H4 (cell line): ENCODE measurements at places on chromosomes 13 and 19. TPM values are rescaled to one million over a fixed set of nuclear protein-coding genes. Genes with fewer than 3 reads are reported as not detected.
A peak's percentile ranks its signal among the peaks of the same experiment; 100 is the strongest.

DNA sequence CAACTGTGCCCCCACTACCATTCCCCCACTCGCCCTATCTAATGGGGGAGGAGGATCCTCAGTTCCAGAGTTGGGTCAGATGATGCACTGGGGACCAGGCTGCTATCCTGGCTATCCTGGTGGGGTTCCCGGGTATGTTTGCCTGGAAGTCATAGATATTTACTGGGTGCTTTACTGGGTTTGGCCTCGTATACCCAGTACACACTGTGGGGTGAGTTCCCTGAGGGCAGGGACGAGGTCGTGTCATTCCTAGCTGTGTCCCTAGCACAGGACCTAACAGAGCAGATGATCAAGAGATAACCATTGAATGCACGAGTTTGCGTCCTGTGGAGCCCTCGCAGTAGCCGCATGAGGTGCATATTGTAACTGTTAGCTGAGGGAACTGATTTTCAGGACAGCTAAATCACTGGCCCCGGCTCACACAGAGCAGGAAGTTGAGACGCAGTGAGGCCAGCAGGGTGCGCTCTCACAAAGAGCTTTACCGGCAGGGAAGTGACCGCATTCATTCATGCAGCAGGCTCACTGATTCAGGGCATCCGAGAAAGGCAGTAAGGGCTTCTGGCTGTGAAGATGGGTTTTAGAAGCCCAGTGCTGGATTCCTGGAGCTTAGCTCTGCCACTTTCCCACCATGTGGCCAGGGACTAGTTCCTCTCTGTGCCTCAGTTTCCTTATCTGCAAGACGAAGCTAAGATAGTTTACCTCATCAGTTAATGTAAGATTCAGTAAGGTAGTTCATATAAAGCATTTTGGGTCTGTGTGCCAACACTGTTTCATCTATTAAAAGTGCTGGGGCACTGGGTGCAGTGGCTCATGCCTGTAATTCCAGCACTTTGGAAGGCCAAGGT lies 6.0 kb downstream of the RUVBL2 start:
- DNase-seq = peak; percentile 61

DNA sequence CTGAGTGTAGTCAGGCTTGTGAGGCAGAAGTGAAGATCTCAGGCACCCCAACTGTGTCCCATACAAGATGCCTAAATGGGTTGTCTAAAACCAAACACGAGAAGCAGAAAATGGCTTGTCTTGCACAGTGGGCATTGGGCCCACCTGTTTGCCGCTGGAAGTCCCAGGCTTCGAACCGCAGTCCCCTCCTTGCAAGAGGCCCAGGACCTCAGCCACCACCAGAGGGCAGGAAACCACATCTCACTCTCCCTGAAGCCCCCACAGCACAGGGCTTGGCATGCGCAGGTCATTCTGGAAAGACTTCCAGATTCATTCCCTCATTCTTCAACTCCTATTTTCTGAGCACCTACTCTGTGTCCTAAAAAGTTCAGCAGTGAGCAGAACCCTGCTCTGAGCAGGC lies 973.7 kb downstream of the UQCRFS1 start:
- no peak for DNase-seq

- DNase-seq = no peak
Observed at GRCh38 chr19:13195678-13196077, 45.5 kb downstream of the IER2 start.

DNA sequence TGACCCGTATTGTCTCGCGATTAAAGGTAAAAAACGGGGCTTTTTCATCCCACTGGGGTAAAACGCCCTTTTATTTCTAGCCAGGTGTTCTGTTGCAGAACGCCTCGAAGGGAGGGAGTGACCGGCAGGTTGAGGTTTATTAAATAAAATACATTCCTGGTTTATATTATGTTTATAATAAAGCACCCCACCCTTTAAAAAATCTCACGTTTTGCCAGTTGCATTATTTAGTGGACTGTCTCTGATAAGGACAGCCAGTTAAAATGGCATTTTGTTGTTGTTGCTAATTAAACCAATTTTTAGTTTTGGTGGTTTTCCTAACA lies 25.1 kb upstream of the ZNF850 start:
- no peak for DNase-seq

DNA sequence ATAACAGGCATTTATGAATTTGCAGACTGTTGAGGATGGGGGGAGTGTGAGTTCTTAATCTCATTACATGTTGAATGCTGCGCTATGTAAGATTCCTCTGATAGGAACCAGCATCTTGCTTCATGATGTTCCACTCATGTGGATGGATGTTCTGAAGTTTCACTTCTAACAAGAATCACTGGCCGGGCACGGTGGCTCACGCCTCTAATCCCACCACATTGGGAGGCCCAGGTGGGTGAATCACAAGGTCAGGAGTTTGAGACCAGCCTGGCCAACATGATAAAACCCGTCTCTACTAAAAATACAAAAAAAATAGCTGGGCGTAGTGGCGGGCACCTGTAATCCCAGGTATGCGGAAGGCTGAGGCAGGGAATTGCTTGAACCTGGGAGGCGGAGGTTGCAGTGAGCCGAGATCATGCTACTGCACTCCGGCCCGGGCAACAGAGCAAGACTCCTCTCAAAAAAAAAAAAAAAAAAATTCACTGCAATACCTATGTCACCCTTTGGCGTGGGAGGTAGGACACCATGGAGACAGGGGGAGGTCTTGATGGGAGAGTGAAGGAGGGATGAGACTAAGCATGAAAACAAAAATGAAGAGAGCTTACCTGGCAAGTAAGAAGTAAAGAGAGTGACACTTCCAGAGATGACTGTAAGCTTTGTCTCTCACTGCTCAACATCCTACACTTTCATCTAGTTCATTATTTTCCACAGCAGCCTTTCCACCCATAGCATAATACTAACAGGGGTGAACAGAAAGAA lies 133.0 kb downstream of the DCT start:
- no peak for DNase-seq

DNA sequence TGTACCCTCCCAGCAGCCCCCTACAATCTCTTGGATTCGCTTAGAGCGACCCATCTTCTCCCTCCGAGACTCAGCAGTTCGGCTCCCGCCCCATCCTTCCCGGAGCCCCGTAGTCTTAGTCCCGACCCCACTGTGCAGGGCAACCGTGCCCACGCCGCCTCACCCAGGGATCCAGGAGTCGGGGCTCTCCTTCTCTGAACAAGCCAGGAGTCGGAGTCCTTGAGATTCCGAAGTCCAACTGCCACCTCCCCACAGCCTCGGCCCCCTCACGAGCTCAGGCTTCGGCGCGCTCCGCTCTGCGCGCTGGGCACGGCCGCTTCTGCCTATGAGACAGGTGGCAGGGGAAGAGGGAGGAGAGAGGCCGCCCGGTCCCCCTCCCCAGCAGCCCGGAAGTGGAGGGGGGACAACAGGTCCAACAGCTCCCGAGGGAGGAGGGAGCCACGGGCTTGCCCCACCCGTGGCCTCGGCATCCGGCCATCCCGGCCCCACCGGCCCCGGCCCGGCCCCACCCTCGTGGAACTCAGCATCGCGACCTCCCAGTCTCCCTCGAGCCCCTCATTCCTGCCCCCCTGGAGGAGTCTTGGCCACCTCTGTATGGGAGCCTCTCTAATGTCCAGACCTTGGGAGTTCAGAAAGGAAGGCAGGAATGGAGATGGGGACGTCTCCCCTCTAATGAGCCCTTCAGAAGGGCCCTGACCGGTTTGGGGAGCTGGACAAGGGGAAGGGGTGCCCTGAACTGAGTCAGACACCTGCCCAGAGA lies at the start of gene PHLDB3:
PHLDB3 (minus strand) TSS at position 321 of the 760 bp plus-strand sequence. CDS start 628 bp downstream, outside the sequence.
- no peak for DNase-seq

Gene MED16
- total RNA-seq = 16.6 and 27.4 TPM in 2 replicates

Gene ACTMAP
- total RNA-seq = 0.21 and 0.39 TPM in 2 replicates
